ENCODE measurements at places on chromosomes 6 and 20. TPM values are rescaled to one million over a fixed set of nuclear protein-coding genes. Genes with fewer than 3 reads are reported as not detected.

CBLN4 gene
- total RNA-seq: not detected

BNIP5 gene
- total RNA-seq: not detected

BTNL2 gene
- not detected for total RNA-seq

RAB44 gene
- 0.02 TPM for total RNA-seq

SLCO4A1 gene
- 10.2 TPM for total RNA-seq

FAM184A gene
- not detected for total RNA-seq

NNAT gene
- total RNA-seq: not detected

CRIP3 gene
- total RNA-seq: 0.83 TPM

CCR6 gene
- not detected for total RNA-seq

BANF2 gene
- total RNA-seq: not detected

PAQR8 gene
- total RNA-seq: 0.92 TPM

TRIM40 gene
- total RNA-seq: not detected

TINAG gene
- total RNA-seq: not detected

RCAN2 gene
- total RNA-seq: not detected

Data from A549 treated with DMSO at 1 μM for 4 hours (cell line).